Right cardiac atrium (tissue), 5 donors: ENCODE measurements at places on chromosomes 4 and X. TPM values are rescaled to one million over a fixed set of nuclear protein-coding genes. Genes with fewer than 3 reads are reported as not detected.

The CXCL5 gene
- not detected for total RNA-seq

The INTU gene
- total RNA-seq: 5.7 TPM

The ADAM29 gene
- total RNA-seq: not detected

The JCHAIN gene
- 20.0 TPM for total RNA-seq

The ZNF41 gene
- 15.0 TPM for total RNA-seq

The SLITRK4 gene
- 1.2 TPM for total RNA-seq

The IBSP gene
- total RNA-seq: not detected

The GPR78 gene
- not detected for total RNA-seq

The HEPH gene
- 65.0 TPM for total RNA-seq

The KLHL13 gene
- total RNA-seq: 5.7 TPM

The SLC26A1 gene
- not detected for total RNA-seq
